ENCODE measurements at places on chromosomes 2 and 18.

DNA sequence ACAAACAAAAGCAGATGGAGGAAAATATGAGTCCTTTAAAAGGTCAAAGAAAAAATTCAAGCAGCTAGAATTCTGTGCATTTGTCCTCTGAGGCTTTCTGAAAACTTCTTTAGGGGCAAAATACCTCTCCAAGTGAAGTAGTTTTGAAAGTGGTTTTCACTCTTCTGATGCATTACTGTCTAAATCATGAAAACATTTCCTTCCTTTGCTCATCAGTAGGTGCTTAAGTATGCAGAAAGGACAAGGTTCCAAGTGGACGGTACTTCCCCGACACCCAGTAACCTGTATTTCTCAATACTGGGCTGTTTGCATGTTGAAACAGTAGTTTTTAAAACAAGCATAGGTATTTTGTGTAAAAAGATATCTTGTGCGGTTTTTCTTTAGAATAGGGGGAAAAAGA is 189.1 kb upstream of the ERBB4 start:
- DNase-seq: no peak

DNA sequence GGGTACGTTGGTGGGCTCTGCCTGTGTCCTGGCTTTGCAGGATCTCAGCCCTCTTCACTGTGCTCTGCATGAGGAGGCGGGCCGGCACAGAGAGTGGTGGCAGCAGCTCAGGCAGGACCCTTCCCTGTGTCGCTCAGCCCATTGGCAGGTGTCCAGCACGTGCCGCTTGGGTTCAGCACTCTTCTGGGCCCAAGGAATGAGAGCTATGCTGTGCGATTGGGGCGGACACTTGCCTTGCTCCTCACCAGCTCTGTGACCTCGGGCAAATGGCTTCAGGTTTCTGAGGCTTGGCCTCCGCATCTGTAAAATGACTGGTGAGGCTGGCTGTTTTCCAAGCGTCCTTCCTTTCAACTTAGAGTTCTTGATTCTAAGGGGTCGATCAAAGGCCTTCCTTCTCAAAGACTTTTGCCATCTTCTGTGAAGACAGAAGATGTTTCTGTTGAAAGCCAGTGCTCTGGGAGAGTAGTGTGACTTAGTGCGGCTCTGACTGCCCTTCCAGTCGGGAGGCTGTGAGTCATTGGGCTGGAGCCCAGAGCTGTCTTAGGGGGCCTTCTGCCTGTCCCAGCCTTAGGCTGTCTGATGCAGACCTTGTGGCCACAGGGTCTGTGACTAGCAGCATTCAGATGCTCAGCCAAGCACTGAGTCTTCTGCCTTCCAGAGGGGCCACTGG is 35.6 kb downstream of the GLI2 start:
- no peak for DNase-seq

DNA sequence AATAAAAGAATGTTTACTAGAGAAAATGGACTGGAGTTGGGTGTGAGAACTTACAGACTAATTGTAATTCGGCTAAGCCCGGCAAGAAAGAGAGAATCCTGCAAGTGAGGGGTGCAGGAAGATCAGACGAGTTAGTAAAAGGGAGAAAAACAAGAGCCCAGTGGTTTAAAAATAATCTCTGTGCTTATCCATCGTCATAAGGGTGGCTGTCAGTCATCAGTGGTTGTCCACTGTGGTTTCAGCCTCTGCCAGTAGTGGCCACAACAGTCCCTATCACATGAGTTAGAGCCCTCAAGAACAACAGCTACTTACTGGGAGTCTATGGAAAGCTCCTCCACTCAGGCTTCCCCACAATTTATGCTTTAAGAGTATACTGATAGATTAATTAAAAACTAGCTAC is 239.8 kb downstream of the SETBP1 start:
- no peak for DNase-seq

DNA sequence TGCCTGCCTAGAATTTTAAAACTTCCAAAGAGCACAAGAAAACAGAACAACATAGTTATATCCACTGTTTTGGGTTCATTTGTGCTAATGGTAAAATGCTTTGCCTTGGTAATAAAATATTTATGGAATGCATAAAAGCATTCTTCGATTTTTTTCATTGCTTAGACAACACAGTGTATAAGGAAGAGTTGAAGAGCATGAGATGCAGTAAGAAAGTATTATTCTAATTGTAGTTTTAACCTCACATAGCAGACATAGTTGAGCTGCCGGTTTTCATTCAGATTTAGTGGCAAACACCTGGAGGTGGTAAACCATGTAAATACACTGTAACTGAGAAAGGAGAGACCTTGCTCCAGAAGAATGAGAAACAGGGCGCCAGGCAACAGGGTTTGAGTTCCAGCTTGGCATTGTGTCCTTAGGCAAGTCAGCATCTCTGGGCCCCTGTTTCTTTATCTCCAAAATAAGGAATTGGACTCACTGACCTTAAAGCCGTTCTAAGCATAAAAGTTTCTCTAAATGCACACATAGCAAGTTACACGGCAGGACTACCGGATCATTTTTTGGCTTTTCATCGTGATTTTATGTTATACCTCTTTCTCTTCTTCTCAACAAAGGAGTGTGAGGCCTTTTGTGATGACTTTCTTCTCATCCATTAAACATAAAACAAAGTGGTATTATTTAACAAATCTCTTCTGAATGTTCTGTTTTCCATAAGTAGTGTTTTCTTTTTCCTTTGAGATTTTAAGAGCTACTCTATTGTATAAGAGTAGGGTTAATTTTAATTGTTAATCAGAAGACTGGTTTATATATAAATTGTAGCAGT is 7.9 kb downstream of the UGP2 start:
- no peak for DNase-seq

DNA sequence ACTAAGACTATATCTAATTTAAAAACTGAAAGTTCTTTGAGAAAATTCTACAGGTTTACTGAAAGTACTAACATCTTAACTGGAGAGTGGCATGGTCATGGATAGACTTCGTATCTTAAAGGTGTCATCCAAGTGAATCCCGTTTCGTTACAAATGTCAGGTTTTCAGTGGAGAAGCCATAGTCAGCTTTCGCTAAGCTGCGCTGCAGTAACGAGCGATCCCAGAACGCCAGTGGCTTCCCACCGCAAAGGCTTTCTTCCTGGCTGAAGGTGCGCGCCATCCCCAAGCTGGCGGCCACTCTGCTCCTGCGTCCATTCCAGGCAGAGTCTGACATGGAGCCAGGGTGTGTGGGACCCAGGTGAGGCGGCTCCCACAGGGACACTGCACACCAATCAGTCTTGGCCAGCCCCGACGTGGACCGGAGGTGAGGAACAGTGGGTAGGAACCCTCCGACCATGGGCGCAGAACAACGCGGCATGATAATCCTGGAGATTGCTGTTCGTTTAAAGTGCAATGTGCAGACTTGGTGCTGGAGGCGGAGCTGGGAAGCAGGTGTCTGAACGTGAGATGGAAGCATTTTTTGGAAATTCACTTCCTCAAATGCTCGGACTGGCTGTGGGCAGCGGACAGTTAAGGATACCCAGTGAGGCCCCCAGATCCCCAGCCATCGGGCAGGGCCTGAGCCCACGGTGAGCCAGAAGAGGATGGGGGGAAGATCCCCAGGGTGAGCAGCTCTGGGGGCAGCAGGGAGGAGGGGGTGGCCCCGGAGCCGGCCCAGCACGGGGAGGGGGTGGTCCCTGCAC is 27.8 kb upstream of the KCNG2 start:
- DNase-seq: no peak

DNA sequence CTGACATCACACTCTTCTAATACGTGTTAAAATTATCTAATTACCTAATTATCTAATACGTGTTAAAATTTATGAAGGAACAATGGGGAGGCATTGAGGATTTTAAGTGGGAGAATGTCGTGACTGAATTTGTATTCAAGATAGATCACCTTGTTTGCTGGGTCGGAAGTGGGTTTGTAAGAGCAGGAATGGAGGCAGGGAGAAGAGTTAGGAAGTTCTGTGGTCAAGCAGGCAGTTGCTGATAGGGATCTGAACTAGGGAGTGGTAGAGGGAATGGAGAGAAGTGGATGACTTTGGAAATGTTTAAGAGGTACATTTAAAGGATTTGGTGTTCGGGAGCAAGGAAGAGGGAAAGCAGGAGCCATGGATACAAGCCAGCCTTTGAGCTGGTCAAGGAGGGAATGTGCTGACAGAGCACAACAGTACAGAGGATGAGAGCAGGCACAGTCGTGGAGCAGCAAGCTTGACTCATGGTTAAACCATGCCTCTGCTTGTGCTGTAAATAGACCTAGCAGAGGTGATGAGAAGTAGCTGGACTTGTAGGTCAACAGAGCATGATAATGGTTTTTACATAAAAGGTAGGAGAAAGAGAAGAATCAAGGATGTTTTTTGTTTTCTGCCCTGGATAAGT is 16.2 kb downstream of the IL18RAP start:
- DNase-seq: no peak
